ENCODE measurements at places on chromosomes 5 and 9.

GRCh38 chr9:82736701-82737100 is 326.2 kb downstream of the RASEF start:
- DNase-seq = no peak

DNA sequence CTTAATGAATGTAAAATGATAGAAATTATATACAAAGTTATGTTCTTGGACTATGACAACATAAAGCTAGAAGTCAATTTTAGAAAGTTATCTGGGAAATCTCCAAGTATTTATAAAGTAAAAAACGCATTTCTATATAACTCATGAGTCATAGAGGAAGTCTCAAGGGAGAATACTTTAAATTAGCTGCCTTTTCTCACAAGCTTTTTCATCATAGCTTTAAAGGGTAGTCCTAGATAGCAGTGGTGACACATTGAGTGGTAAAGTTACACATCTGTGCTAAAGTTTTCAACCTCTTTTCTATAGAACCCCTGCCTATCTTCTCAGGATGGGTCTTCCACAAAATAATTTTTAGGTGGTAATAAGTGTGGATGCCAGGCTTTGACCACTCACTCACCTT is 598.3 kb upstream of the FAM174A start:
- no peak for DNase-seq

GRCh38 chr9:9521033-9521779 is 1091.6 kb downstream of the PTPRD start:
- DNase-seq = no peak

- no peak for DNase-seq
These were observed 261.8 kb downstream of the MCTP1 start for GRCh38 chr5:95022967-95023695.

Data from activated CD8-positive, alpha-beta memory T cell treated with anti-CD3 and anti-CD28 coated beads for 48 hours (primary cell).